Keratinocyte (primary cell): ENCODE measurements at places on chromosomes 1 and 21. TPM values are rescaled to one million over a fixed set of nuclear protein-coding genes. Genes with fewer than 3 reads are reported as not detected.

Gene ANGPTL1
- not detected in 3 replicates for polyA plus RNA-seq

Gene GUCA2A
- not detected in 3 replicates for polyA plus RNA-seq

Gene TSPAN2
- polyA plus RNA-seq = 0.26 to 1.1 TPM (median 0.37 TPM) in 3 replicates

Gene FAM72C
- 0.44 to 3.4 TPM (median 1.4 TPM) in 3 replicates for polyA plus RNA-seq

Gene CFAP107
- not detected in 3 replicates for polyA plus RNA-seq
